ENCODE measurements at places on chromosomes 3 and 15. TPM values are rescaled to one million over a fixed set of nuclear protein-coding genes. Genes with fewer than 3 reads are reported as not detected.

The MST1R gene
- total RNA-seq = 0.17 TPM

The CD80 gene
- total RNA-seq = not detected

The SLC24A5 gene
- total RNA-seq = not detected

- no peak for DNase-seq
These were observed 220.7 kb upstream of the PRICKLE2 start for GRCh38 chr3:64445944-64446300.

The CTDSPL gene
- 18.3 TPM for total RNA-seq

The SPSB4 gene
- total RNA-seq = 0.02 TPM

All from M059J (cell line).